MCF 10A (cell line): ENCODE measurements at places on chromosomes 12 and 14.

DNA sequence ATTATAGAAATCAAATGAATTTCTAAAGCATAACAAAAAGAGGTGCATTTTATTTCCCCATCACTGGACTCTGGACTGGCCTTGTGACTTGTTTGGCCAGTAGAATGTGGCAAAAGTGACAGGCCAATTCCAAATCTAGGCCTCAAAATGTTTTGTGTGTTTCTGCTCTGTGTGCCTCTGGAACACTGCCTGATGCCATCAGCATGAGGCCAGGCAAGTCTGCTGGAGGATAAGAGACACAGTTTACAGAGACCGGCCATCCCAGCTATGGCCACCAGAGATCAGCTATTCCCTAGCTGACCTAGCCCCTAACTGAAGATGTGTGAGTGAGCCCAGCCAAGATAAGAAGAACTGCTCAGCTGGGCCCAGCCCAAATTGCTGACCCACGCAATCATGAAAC lies 32.9 kb downstream of the ASCL1 start:
- no peaks in the 10 kb centered on the region for H3K36me3 ChIP-seq
- no peak overlapping the region for H3K4me3 ChIP-seq
- no peak for DNase-seq
- H3K27me3 ChIP-seq = no peaks in the 10 kb centered on the region
- H3K27ac ChIP-seq = no peak overlapping the region

- no peak for DNase-seq
- H3K4me3 ChIP-seq = no peak overlapping the region
- H3K27me3 ChIP-seq = no peaks in the 10 kb centered on the region
- no peak overlapping the region for H3K27ac ChIP-seq
Measured at GRCh38 chr14:58491593-58491992, 64.1 kb downstream of the KIAA0586 start.

DNA sequence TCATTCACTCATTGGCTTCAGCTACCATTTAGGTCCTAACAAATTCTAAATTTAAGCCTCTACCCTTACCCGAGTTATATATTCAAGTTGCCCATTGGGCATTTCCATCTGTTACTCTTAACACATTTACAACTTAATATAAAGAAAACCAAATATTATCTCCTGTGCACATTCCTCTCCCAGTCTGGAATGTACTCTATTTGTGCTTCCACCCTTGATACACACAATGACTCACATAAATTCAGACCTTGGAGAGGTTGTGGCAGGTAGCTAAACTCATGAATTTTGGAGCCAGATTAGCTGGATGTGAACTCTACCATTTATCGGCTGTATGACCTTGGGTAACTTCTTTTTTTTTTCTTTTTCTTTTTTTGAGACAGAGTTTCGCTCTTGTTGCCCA lies 51.1 kb downstream of the BRMS1L start:
- DNase-seq = peak; percentile 20
- H3K36me3 ChIP-seq = peaks cover 12% of the 10 kb centered on the region
- H3K27ac ChIP-seq = peak overlapping the region; percentile 80
- no peaks in the 10 kb centered on the region for H3K27me3 ChIP-seq
- peaks cover 31% of the 10 kb centered on the region for H3K4me1 ChIP-seq

DNA sequence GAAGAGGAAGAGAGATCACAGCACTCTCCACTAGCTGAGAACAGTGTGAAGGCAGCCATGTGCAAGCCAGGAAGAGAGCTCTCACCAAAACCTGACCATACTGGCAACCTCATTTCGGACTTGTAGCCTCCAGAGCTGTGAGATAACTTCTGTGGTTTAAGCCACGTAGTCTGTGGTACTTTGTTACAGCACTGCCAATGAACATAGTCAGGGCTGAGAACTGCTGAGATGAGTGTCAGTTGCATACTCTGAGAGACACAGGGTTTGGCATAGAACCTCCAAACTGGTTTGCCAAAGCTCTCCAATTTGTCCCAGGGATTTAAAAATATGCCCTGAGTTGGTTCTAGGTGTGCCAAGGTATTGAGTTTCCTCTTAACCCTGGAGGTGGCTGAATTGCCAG lies 218.6 kb downstream of the ATP23 start:
- H3K27me3 ChIP-seq = no peaks in the 10 kb centered on the region
- DNase-seq = no peak
- H3K4me3 ChIP-seq = no peak overlapping the region
- H3K36me3 ChIP-seq = no peaks in the 10 kb centered on the region
- no peak overlapping the region for H3K27ac ChIP-seq

- H3K27me3 ChIP-seq = no peaks in the 10 kb centered on the region
- no peak for DNase-seq
- no peaks in the 10 kb centered on the region for H3K36me3 ChIP-seq
- H3K27ac ChIP-seq = no peak overlapping the region
- no peaks in the 10 kb centered on the region for H3K4me1 ChIP-seq
Measured at GRCh38 chr14:90450667-90451066, 53.8 kb downstream of the CALM1 start.

DNA sequence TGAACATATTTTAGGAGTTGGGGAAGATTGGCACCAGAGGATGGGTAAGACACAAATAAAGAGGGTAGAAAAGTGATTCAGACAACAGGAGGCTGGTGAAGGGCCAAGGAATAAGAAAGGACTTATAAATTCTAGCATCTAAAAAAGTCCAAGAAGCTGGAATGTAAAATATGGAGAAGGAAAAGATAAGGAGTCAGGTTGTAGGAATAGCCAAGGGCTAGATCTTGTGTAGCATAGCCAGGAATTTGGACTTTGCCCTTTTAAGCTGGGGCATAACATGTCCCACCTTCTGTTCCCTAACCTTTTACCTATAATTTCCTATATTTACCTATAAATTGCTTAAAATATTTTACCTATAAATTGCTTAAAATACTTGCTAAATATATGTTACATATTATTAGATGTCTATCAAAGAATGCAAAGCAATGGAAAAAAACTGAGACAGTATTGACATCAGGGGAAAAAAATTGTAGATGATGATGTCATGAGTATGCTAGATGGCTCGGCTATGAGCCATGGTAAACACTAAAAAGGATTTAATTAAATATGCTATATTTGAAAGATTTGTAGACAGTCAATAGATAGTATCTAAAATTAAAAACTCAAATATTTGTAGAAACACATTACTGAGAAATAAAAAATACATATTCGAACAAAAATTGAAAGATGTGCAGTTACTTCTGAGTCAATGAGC lies 99.7 kb upstream of the PLEKHG7 start:
- peak overlapping the region; percentile 90 for H3K27ac ChIP-seq
- H3K36me3 ChIP-seq = no peaks in the 10 kb centered on the region
- no peaks in the 10 kb centered on the region for H3K27me3 ChIP-seq
- DNase-seq = no peak

DNA sequence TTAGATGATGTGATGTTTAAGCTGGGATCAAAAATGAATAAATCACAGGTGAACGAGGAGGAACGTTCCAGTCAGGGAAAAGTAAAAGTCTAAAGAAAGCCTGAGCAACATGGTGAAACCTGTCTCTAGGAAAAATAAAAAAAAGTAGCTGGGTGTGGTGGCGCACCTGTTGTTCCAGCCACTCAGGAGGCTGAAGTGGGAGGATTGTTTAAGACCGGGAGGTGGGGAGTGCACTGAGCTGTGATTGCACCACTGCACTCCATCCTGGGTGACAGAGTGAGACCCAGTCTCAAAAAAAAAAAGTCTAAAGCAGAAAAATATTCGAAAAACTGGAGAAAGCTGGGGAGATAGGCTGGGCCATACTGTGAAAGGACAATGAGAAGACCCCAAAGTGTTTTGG lies 39.2 kb upstream of the SOCS2 start:
- H3K4me3 ChIP-seq = no peak overlapping the region
- no peak overlapping the region for H3K27ac ChIP-seq
- DNase-seq = no peak
- no peaks in the 10 kb centered on the region for H3K4me1 ChIP-seq
- no peaks in the 10 kb centered on the region for H3K36me3 ChIP-seq

DNA sequence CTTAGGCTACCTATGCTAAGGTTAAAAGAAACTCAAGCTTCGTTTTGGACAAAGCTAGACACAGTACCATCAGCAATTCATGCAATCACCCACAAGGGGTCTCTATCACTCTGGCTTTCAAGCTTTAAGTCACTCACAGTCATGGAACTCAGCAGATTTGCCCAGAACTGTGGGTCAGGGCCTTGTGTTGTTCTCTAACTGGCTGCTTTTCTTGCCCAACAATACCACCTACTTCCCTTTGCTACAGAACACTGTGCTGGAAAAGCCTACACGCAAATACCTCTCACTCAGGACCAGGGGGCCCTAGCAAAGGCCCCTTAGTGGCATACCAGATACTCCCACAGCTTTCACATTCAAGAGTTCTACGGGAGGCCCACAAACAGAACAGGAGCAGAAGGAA lies 9.1 kb downstream of the NEMP1 start:
- peak overlapping the region; percentile 83 for H3K27ac ChIP-seq
- H3K4me3 ChIP-seq = no peak overlapping the region
- H3K4me1 ChIP-seq = peaks cover 12% of the 10 kb centered on the region
- H3K36me3 ChIP-seq = peaks cover 49% of the 10 kb centered on the region
- H3K27me3 ChIP-seq = no peaks in the 10 kb centered on the region
- peak; percentile 86 for DNase-seq

- DNase-seq = no peak
- H3K36me3 ChIP-seq = no peaks in the 10 kb centered on the region
- H3K27ac ChIP-seq = no peak overlapping the region
- H3K27me3 ChIP-seq = peaks cover 80% of the 10 kb centered on the region
- no peak overlapping the region for H3K4me3 ChIP-seq
Measured at GRCh38 chr14:58865514-58866281, 227.9 kb downstream of the DACT1 start.

GRCh38 chr12:77343291-77343690 lies 277.9 kb upstream of the E2F7 start:
- no peaks in the 10 kb centered on the region for H3K36me3 ChIP-seq
- no peak overlapping the region for H3K27ac ChIP-seq
- peaks cover 12% of the 10 kb centered on the region for H3K4me1 ChIP-seq

GRCh38 chr14:89417465-89418225 lies 612 bp upstream of the FOXN3 start:
- H3K4me1 ChIP-seq = peaks cover 25% of the 10 kb centered on the region
- H3K27me3 ChIP-seq = no peaks in the 10 kb centered on the region
- peak overlapping the region; percentile 56 for H3K27ac ChIP-seq
- H3K4me3 ChIP-seq = peak overlapping the region; percentile 90
- DNase-seq = peak; percentile 72

DNA sequence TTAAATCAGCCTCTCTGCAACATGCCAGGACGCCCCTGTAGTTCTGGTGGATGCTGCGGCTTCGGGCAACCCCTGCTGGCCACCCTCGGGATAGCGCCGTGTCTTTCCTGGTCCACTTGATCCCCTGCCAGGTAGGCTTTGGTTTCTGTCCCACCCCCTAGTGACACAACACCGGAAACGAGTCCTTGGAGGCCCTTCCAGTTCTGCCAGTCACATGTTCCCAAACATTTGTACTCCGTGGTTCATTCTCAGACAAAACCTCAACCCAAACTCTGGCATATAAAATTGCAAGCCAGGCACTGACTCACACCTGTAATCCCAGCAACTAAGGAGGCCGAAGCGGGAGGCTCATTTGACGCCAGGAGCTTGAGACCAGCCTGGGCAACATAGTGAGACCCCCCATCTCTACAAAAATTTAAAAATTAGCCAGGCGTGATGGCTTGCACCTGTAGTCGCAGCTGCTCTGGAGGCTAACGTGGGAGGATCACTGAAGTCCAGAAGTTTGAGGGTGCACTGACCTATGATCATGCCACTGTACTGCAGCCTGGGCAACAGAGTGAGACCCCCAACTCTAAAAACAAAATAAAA lies 37.0 kb downstream of the RASAL1 start:
- no peaks in the 10 kb centered on the region for H3K4me1 ChIP-seq
- DNase-seq = peak; percentile 97

DNA sequence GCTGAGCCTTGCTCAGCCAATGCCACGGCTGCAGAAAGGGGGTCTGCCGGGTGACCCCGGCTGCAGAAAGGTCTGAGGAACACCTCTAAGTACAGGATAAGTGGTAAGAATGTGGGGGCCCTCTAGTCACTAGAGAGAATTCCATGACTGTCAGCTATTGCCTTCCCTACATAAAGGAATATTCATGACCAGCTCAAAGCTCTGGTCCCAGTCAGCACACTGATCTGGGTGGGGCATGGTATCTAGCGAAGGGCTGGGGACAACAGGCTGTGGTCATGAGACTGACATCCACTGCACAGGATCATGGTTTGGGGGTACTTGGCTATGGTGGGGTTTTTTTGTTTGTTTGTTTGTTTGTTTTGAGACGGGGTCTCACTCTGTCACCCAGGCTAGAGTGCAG lies 42.1 kb downstream of the DCAF4 start:
- no peak overlapping the region for H3K4me3 ChIP-seq
- H3K27ac ChIP-seq = no peak overlapping the region
- peaks cover 12% of the 10 kb centered on the region for H3K4me1 ChIP-seq
- DNase-seq = no peak
- peaks cover 71% of the 10 kb centered on the region for H3K36me3 ChIP-seq

DNA sequence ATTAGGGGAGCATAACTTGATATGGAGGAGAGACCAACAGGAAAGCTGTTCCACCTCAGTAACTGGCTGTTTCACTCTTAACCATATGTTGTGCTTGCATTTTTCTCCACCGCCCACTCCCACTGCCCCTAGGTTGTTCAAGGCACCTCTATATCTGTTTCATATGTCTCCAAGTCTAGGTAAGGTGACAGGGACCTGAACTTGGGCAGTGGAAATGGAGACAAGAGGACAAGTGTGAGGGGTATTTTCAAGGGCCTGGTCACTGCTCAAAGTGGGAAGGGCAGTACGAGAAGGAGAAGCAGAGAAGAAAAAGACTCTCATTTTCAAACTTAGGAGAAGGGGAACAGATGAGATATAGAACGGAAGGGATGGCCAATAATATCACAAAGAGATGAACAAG lies 3.1 kb downstream of the SLC38A1 start:
- peaks cover 12% of the 10 kb centered on the region for H3K4me1 ChIP-seq
- H3K27ac ChIP-seq = no peak overlapping the region
- H3K36me3 ChIP-seq = peaks cover 8% of the 10 kb centered on the region
- no peak for DNase-seq
- H3K27me3 ChIP-seq = no peaks in the 10 kb centered on the region
- no peak overlapping the region for H3K4me3 ChIP-seq

- no peaks in the 10 kb centered on the region for H3K4me1 ChIP-seq
- no peak overlapping the region for H3K27ac ChIP-seq
- no peak for DNase-seq
- H3K27me3 ChIP-seq = no peaks in the 10 kb centered on the region
- H3K36me3 ChIP-seq = no peaks in the 10 kb centered on the region
Measured at GRCh38 chr14:66131111-66131510, 355.1 kb upstream of the CCDC196 start.

DNA sequence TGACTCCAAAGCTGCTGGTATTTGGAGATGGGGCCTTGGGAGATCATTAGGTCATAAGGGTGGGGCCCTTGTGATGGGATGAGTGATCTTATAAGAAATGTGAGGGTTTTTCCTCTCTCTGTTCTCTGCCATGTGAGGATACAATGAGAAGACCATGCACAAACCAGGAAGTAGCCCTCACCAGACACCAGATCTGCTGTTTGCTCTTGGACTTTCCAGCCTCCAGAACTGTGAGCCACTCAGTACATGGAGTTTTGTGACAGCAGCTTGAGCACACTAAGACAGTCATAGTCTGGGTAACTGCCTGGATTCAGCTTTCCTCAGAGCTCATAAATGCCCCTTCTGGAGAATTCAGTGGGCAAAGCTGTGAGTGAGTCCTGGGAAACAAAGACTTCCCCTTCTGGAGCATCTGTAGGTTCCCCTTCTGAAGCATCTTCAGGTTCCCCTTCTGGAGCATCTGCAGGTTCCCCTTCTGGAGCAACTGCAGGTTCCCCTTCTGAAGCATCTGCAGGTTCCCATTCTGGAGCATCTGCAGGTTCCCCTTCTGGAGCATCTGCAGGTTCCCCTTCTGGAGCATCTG lies 11.0 kb upstream of the PPP4R3A start:
- H3K4me1 ChIP-seq = no peaks in the 10 kb centered on the region
- DNase-seq = no peak
- no peaks in the 10 kb centered on the region for H3K27me3 ChIP-seq
- H3K27ac ChIP-seq = no peak overlapping the region
- no peaks in the 10 kb centered on the region for H3K36me3 ChIP-seq
